Epithelial cell of alveolus of lung (primary cell): ENCODE measurements at places on chromosomes 6 and 20. TPM values are rescaled to one million over a fixed set of nuclear protein-coding genes. Genes with fewer than 3 reads are reported as not detected.

The C20orf204 gene
- 0.13 and 2.0 TPM in 2 replicates for total RNA-seq

The TNFRSF6B gene
- total RNA-seq, result 3.6 and 144 TPM in 2 replicates

The HIVEP2 gene
- 10.7 and 14.8 TPM in 2 replicates for total RNA-seq

The C6orf58 gene
- total RNA-seq, result not detected in 2 replicates

The ELOVL2 gene
- 0.16 and 2.1 TPM in 2 replicates for total RNA-seq

The WRNIP1 gene
- 41.5 and 46.2 TPM in 2 replicates for total RNA-seq

The MUC22 gene
- total RNA-seq, result not detected in 2 replicates

The CALHM6 gene
- total RNA-seq, result 2.0 and 6.2 TPM in 2 replicates

The IFNGR1 gene
- total RNA-seq, result 38.4 and 65.3 TPM in 2 replicates

The TRIM15 gene
- total RNA-seq, result not detected in 2 replicates

The ZFP57 gene
- 0.65 TPM in 1 of 2 replicates, not detected in the other for total RNA-seq

The INSM1 gene
- not detected in 2 replicates for total RNA-seq

The GLP1R gene
- not detected in 2 replicates for total RNA-seq

The SLC32A1 gene
- total RNA-seq, result not detected in 2 replicates

The MPIG6B gene
- not detected in 2 replicates for total RNA-seq

The CSTF1 gene
- 26.8 and 40.8 TPM in 2 replicates for total RNA-seq

The MOXD1 gene
- 16.0 and 20.6 TPM in 2 replicates for total RNA-seq

The GJA1 gene
- total RNA-seq, result 153 and 187 TPM in 2 replicates

The BYSL gene
- 9.7 and 13.6 TPM in 2 replicates for total RNA-seq

The OLIG3 gene
- not detected in 2 replicates for total RNA-seq

The DCDC2 gene
- not detected in 2 replicates for total RNA-seq

The ADGRB3 gene
- total RNA-seq, result 0.26 and 0.48 TPM in 2 replicates

The YWHAB gene
- total RNA-seq, result 76.7 and 149 TPM in 2 replicates

The GPX5 gene
- not detected in 2 replicates for total RNA-seq

The RGL2 gene
- total RNA-seq, result 36.6 and 37.5 TPM in 2 replicates

The BPIFB1 gene
- total RNA-seq, result not detected in 2 replicates

The XKR7 gene
- total RNA-seq, result not detected in 2 replicates

The PRR18 gene
- total RNA-seq, result 0.13 TPM in 1 of 2 replicates, not detected in the other

The BPIFA1 gene
- not detected in 2 replicates for total RNA-seq
